Subcutaneous adipose tissue (tissue), 4 donors: ENCODE measurements at places on chromosomes 5 and 9. TPM values are rescaled to one million over a fixed set of nuclear protein-coding genes. Genes with fewer than 3 reads are reported as not detected.

Gene CCNI2
- total RNA-seq: not detected

Gene COL15A1
- total RNA-seq: 21.2 TPM

Gene MYOT
- total RNA-seq: 6.2 TPM

Gene ANGPTL2
- total RNA-seq: 93.4 TPM

Gene ZBED3
- 27.0 TPM for total RNA-seq

Gene FGFR4
- total RNA-seq: not detected

Gene WNK2
- not detected for total RNA-seq

Gene WDR31
- 5.7 TPM for total RNA-seq

Gene PLEKHG4B
- not detected for total RNA-seq

Gene TMOD1
- 11.7 TPM for total RNA-seq

Gene FABP6
- not detected for total RNA-seq

Gene TAF11L5
- not detected for total RNA-seq

Gene SCAMP1
- 37.8 TPM for total RNA-seq

Gene PDE6A
- not detected for total RNA-seq

Gene NPDC1
- total RNA-seq: 37.9 TPM

Gene CTSL
- total RNA-seq: 177 TPM

Gene FOXD4L5
- total RNA-seq: not detected

Gene ST8SIA4
- total RNA-seq: 20.1 TPM

Gene NR2F1
- 1.5 TPM for total RNA-seq

Gene CD14
- 61.2 TPM for total RNA-seq

Gene FAF2
- total RNA-seq: 21.9 TPM

Gene PHF24
- total RNA-seq: 2.3 TPM

Gene IFNE
- total RNA-seq: not detected

Gene QRFP
- not detected for total RNA-seq

Gene UBAP2
- total RNA-seq: 24.5 TPM

Gene BTNL9
- total RNA-seq: 174 TPM

Gene LTC4S
- total RNA-seq: 7.0 TPM

Gene FGD3
- 11.7 TPM for total RNA-seq

Gene PCDHB5
- 0.33 TPM for total RNA-seq
